ENCODE measurements at places on chromosomes 4 and X.

DNA sequence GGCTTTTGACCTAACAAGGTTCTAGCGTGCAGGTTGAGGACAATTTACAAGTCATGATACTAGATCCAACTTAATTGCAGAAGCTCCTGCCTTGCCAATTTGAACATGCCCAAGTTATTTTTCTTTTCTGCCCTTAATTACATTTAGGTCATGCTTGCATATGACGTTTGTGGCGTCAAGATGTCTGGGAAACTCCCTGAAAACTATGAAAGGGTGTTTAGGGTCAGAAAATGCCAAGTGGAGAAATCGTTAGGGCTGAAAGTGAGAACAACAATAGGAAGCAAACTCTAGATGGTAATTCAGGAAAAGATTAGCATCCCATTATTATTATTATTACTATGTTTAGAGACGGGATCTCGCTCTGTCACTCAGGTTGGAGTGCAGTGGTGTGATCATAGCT lies 38.2 kb upstream of the PLAC8 start:
- DNase-seq: no peak

- no peak for DNase-seq
Measured at GRCh38 chrX:19563327-19563726, 48.0 kb upstream of the MAP3K15 start.

DNA sequence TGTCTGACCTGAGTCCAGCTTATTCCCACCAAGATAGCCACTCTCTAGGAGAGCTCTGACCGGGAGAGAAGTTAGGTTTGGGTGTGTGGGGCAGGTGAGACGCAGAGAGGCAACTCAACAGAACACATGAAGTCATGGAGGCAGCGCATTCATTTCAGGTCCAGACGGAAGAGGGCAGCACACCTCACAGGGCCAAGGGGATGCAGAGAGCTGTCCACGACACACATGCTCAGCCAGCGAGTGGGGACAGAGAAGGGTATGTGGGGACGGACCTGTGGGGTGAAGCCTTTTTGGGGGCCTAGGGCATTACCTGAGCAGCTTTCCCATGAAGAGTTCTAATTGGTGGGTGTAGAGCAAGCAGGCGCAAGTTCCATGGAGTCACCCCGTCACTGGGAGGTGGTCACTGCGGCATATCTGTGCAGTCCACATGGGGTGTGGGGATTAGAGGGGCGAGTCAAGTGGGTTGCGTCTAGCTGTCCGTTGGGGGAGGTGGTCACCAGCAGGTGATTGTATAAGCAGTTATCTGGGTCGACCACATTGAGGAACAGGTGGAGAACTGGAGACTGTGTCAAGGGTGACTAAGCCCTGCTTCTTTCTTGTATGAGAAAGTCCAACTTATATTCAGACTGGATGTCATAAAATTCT lies 24.3 kb upstream of the UXT start:
- DNase-seq: no peak

DNA sequence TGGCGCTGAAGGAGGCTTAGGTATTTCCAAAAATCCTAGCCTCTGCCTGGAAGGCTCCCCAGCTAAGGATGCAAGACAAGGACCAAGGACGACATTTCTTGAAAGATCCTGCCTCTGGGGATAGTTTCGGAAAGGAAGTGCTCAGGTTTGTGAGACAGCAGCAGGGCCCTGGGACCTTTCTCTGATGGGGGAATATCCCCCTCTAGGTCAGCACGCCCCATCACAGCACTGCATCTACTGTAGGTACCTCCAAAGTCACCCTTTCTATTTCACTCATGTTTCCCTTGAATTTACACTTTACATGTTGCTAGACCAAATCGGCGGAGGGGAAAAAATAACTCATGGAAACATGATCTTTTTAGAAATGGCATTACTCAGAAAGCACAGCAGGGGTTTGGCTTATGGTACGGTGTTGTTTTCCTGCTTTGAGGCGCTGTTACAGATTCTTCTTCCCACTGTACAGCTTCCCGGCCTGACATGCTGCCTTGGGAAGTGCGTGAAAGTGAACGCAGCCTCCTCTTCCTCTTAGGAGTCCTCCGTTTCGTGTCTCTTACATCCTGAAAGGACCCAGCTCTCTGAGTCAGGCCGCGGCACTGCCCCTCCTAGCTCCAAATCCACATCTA lies 77.2 kb upstream of the DHRSX start:
- DNase-seq: peak; percentile 66

DNA sequence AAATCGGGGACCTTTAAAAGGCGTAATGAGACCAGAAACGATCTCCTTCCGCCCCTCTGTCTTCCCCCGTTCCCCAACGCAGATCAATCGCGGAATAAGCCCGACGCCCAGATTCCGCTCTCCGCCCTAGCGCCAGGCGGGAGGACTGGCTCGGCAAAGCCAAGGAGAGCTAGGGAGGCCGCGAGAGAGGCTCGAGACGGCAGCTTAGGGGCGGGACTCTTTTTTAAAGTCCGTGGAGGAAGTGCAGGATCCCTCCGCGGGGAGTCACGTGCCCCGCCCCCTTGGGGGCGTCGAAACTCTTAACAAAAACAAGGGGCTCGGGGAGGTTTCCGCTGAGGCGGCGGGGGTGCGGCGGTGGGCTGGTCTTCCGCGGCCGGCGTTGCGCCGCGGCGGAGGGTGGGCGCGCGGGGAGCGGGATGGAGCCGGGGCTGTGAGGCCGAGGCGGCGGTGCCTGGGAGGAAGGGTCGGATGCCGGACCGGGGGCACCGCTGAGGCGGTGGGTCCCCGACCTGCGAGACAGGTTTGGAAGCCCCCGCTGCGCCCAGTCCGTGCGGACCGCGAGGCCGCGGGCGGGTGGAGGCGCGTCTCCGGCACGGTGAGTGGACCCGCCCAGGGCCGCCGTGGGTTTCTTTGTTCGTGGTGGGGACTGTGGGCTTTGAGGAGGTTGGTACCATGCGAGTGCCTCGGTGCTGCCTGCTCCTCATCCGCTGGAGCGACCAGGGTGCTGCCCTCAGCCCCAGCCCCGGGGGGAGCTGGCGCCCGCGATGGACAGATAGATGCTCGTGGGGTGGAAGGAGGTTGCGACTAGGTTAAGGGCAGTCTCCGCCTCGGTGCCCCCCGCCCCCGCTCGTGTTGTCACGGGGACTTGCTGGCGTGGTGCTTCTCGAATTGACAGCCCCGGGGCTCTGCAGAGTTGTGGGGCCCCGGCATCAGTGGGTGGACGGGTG lies at the start of gene CCNG2:
Gene CCNG2, plus strand, starts transcription at position 296 of the 947 bp plus-strand sequence. CDS start 1,326 bp downstream, outside the sequence.
- peak; percentile 98 for DNase-seq

- DNase-seq: no peak
Measured at GRCh38 chrX:72176981-72177380, 4.6 kb upstream of the PIN4 start.

DNA sequence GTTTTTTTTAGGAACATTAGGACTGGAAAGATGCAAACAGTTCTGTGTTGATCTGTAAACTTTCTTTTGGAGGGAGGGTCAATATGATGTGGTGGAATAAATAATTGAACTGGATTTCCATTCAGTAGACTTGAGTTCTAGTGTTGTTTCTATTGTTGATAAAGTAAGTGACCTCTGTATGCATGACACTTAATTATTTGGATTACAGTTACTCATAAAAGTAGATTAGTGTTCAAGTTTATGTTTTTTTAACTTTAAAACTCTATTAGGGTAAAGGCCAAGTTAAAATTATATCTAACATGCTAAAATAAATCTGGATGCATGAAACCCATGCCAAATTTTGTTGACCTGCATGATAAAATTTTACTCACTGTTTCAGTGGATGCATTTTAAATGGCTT lies 85.4 kb upstream of the NR3C2 start:
- DNase-seq: no peak

DNA sequence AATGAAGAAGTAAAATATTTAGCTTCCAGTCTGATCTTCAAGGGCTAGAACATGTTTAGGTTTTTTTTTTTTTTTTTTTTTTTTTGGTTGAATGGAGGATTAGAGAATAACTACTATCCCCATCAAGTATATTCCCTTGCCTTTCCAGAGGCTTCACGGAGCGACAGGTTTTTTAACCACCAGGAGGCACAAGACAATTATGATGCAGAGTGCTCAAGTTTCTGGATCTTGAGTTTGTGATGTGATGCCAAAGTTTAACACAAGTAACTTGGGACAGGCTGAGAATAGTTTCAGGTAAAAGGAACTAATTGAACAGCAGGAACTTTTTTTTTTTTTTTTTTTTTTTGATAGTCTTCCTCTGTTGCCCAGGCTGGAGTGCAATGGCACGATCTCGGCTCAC lies 30.3 kb downstream of the CCNI start:
- no peak for DNase-seq

- peak; percentile 71 for DNase-seq
Measured at GRCh38 chr4:148025981-148026380, 294.1 kb downstream of the ARHGAP10 start.

- DNase-seq: no peak
Measured at GRCh38 chrX:107673431-107673830, 45.1 kb downstream of the PRPS1 start.

DNA sequence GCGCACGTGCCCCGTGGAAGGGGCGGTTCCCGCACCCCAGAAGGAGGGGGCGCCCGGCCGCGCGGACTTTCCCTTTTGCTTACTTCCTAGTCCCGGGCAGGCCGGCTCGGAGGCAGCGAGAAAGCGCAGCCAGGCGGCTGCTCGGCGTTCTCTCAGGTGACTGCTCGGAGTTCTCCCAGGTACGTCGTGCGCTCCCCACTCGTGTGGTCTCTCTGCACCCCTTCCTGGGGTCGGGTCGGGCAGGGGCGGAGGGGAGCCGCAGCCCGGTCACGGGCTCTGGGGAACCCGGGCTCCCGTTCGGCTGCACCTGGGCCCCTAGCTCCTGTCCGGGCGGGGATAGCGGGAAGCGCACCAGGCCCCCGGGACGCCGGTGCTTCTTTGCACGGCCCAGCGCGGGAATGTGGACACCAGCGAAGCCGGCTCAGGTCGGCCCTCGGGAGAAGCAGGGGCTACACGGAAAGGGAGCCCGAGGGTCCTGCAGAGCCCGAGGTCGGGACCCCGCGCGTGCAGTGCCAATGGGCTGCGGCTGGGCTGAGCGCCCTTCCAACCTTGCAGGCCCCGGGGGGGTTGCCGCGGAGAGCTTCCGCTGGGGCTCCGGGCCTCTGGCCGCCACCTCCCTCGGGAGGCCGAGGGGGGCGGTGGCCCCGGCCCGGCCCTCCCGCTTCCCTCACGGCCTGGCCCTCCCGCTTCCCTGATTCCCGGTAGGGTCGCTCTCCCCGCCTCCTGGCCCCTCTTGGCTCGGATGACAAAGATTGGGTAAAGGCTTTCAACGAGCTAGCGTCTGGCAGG lies at the start of gene TLR2:
Gene TLR2, plus strand, starts transcription at position 99 of the 789 bp plus-strand sequence. CDS start 18,628 bp downstream, outside the sequence.
- DNase-seq: no peak

DNA sequence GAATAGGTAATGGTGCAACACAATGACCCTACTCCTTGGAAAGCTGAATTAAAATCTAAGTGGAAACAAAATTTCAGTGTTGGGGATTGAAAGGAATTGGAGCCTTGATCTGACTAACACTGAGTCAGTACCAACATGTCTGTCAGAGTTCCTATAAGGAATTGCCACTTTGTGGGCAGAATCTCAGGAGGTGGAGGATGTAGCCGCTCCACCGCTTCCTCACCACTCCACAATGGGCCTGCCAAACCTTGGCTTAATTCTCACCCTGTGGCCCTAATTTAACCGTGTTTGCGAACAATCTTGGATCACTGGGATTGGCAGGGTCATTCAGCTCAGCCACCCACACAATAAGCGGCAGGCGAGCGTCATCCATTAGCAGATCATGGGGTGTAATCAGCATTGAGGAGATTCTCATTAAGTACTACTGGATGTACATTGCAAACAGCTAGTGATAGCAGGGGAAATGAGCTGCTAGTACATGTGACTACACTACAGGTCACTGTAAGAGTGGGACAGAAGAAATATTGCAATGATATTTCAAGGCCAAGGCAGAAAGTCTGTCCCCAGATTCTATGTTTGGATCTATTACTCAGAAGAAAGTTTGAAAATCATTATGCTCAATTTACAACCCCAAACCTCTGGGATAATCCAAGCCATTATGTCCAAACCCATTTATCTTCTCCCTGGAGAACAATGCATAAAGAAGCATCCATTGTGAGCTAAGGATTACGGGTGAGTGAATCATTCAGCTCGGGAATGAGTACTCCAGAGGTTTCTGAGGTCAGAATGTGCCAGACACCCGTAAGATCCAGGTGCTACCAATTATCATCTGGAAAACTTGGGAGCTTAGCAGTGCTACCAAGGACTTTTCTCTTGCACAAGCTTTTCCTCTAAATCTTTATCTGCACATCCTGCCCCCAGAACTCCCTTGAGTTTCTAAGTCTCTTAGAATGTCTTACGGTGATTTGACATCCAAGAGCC lies 5.8 kb downstream of the SRPX start:
- DNase-seq: peak; percentile 42

GRCh38 chr4:186096681-186097165 lies 7.8 kb upstream of the FAM149A start:
- no peak for DNase-seq

- no peak for DNase-seq
Measured at GRCh38 chr4:4605849-4606248, 64.0 kb upstream of the STX18 start.

- DNase-seq: no peak
Measured at GRCh38 chr4:85940151-85940550, 419.7 kb downstream of the MAPK10 start.

GRCh38 chr4:104449537-104449936 lies 45.2 kb downstream of the CXXC4 start:
- no peak for DNase-seq

DNA sequence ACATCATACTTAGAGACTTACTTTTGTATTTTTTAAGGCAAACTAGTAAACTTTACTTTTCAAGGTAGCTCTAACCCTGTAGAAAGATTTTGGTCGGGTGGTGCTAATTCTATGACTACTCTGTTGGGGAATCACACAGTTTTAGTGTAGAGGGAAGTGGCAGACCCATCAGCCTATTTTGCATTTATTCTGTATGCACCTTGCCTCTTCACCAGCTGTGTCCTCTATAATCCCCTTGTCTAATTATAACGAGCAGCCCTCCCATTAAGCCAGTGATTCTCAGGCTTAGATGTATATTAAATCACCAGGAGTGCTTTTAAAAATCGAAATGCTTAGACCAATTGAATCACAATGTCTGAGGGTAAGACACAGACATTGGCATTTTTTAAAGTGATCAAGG lies 78.1 kb downstream of the GALNT7 start:
- no peak for DNase-seq

GRCh38 chrX:150035531-150035930 lies 97.2 kb upstream of the EOLA2 start:
- DNase-seq: no peak

Data from skin of body (tissue), 3 donors.